Hair follicle dermal papilla cell (primary cell): ENCODE measurements at places on chromosomes 11 and 22. TPM values are rescaled to one million over a fixed set of nuclear protein-coding genes. Genes with fewer than 3 reads are reported as not detected.

The PATE2 gene
- total RNA-seq, result not detected in 2 replicates

The RBMXL2 gene
- 0.16 TPM in 1 of 2 replicates, not detected in the other for total RNA-seq

The KRTAP5-1 gene
- not detected in 2 replicates for total RNA-seq

The SAA1 gene
- total RNA-seq, result not detected in 2 replicates

The SIAE gene
- total RNA-seq, result 10.1 and 11.5 TPM in 2 replicates

The RHBDD3 gene
- total RNA-seq, result 29.0 and 30.2 TPM in 2 replicates

The TPH1 gene
- total RNA-seq, result under 0.01 TPM in 2 replicates

The EXPH5 gene
- total RNA-seq, result 2.8 and 3.4 TPM in 2 replicates

The TTC36 gene
- total RNA-seq, result 0.24 and 1.3 TPM in 2 replicates

The APOA4 gene
- not detected in 2 replicates for total RNA-seq

The RFPL2 gene
- not detected in 2 replicates for total RNA-seq

The TNNT3 gene
- total RNA-seq, result not detected in 2 replicates

The UBASH3B gene
- total RNA-seq, result 37.3 and 54.5 TPM in 2 replicates

The LRRC32 gene
- total RNA-seq, result 46.4 and 51.4 TPM in 2 replicates

The TMEM151A gene
- 0.16 and 0.24 TPM in 2 replicates for total RNA-seq

The CBX7 gene
- total RNA-seq, result 6.7 and 8.3 TPM in 2 replicates

The MRGPRX2 gene
- total RNA-seq, result not detected in 2 replicates

The MICAL3 gene
- total RNA-seq, result 39.7 and 53.2 TPM in 2 replicates

The PKDREJ gene
- total RNA-seq, result under 0.01 TPM in 1 of 2 replicates, not detected in the other

The ZDHHC8 gene
- total RNA-seq, result 18.5 and 21.1 TPM in 2 replicates

The KCNE3 gene
- 1.8 and 3.3 TPM in 2 replicates for total RNA-seq

The LIPT2 gene
- 1.7 and 2.6 TPM in 2 replicates for total RNA-seq

The PEX16 gene
- total RNA-seq, result 20.1 and 21.6 TPM in 2 replicates

The PGA5 gene
- 0.16 and 0.61 TPM in 2 replicates for total RNA-seq

The LRRC4C gene
- not detected in 2 replicates for total RNA-seq

The PRDX5 gene
- 151 and 192 TPM in 2 replicates for total RNA-seq

The POLR3H gene
- total RNA-seq, result 33.6 and 42.0 TPM in 2 replicates

The ESAM gene
- 0.61 TPM in 1 of 2 replicates, not detected in the other for total RNA-seq

The OR8D2 gene
- total RNA-seq, result not detected in 2 replicates

The CD6 gene
- not detected in 2 replicates for total RNA-seq

The GRM5 gene
- total RNA-seq, result 0.12 and 0.49 TPM in 2 replicates

The SCUBE1 gene
- total RNA-seq, result under 0.01 TPM in 1 of 2 replicates, not detected in the other

The SLC25A1 gene
- total RNA-seq, result 136 and 177 TPM in 2 replicates

The DDI1 gene
- under 0.01 and 0.12 TPM in 2 replicates for total RNA-seq

The DENND6B gene
- 4.9 and 6.0 TPM in 2 replicates for total RNA-seq

The SORL1 gene
- total RNA-seq, result 0.12 and 0.32 TPM in 2 replicates

The NCF4 gene
- not detected in 2 replicates for total RNA-seq

The C22orf42 gene
- total RNA-seq, result not detected in 2 replicates

The USP2 gene
- 0.24 and 0.32 TPM in 2 replicates for total RNA-seq

The CDCA5 gene
- total RNA-seq, result 1.3 and 1.5 TPM in 2 replicates

The OR52A1 gene
- total RNA-seq, result not detected in 2 replicates

The TSSK2 gene
- total RNA-seq, result not detected in 2 replicates
